Endothelial cell of umbilical vein (primary cell): ENCODE measurements at places on chromosomes 11 and 22. TPM values are rescaled to one million over a fixed set of nuclear protein-coding genes. Genes with fewer than 3 reads are reported as not detected.

DNA sequence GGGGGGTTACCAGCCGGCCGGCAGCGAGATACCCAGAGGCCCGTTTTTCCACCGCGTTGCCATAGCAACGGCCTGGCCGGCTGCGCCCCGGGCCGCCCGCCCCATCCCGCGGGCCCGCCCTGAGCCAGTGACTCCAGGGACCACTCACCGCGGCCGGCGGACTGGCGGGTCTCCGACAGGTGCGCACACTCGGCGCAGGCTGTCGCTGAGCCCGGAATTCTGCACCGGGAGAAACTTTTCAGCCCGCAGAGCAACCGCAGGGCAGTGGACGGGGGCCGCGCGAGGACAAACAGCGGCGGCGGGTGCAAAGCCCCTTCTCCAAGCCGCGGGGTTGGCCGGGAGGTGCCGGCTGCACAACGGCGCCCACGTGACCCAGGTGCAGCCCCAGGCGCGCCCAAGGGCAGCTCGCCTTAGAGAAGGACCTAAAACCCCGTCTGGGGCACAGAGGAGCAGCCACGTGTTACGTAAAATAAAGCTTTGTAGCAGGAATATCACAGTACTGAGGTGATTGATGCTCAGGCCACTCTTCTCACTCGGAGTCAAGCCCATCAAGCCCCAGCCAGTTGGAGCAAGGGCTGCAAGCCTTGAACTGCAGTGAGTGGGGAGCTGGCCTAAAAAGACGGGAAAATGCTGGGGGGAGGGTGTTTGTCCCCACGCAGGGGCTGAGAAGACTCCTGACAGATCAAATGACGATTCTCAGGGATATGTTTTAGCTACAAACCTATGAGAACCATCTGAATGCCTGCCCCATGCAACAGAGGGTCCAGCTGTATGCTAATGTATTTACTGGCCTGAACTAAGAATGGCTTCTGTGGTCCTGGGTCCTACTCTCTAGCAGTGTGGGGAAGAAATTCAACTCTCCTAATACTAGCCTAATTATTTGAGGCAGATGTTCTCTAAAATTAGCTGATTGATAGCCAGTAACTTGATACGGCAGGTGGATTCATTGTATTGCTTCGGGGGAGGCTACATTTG lies at the start of gene STK33:
STK33 (minus strand) TSS at position 294 of the 975 bp plus-strand sequence. CDS start 119,323 bp downstream, outside the sequence.
- no peak for DNase-seq

DNA sequence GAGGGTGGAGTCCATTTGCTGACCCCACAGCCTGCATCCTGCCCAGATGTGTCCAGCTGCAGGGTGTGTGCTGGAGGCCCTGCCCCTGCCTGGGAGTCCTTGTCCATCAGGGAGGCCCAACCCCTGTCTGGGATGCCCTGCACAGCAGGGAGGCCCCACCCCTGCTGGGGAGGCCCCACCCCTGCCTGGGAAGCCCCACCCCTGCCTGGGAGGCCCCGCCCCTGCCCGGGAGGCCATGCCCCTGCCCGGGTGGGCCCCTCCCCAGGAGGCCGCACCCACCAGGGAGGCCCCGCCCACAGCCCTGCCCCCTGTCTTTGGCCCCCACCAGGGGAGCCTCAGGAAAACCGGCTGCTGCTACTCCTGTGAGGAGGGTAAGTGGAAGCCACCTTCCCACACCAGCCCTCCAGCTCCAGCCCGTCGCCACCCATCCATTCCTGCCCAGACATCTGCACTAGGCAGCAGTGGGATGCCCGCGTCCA lies 37.2 kb downstream of the MUC5B start:
- no peak for DNase-seq

DNA sequence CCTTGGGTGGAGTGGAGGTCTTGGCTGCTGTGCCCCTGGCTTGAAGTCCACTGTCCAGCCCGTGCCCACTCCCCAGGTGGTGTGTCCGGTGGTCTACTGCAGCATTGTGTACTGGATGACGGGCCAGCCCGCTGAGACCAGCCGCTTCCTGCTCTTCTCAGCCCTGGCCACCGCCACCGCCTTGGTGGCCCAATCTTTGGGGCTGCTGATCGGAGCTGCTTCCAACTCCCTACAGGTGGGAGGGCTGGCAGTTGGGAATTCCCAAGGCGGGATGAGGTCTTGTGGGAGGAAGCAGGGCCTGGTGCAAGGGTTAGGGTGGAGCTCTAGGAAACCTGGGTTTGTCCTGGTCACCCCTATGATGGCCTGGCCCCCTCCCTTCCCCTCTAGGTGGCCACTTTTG lies 8.4 kb upstream of the NLRX1 start:
- DNase-seq, result no peak

GRCh38 chr11:121104312-121104762 lies 3.3 kb downstream of the TECTA start:
- no peak for DNase-seq

DNA sequence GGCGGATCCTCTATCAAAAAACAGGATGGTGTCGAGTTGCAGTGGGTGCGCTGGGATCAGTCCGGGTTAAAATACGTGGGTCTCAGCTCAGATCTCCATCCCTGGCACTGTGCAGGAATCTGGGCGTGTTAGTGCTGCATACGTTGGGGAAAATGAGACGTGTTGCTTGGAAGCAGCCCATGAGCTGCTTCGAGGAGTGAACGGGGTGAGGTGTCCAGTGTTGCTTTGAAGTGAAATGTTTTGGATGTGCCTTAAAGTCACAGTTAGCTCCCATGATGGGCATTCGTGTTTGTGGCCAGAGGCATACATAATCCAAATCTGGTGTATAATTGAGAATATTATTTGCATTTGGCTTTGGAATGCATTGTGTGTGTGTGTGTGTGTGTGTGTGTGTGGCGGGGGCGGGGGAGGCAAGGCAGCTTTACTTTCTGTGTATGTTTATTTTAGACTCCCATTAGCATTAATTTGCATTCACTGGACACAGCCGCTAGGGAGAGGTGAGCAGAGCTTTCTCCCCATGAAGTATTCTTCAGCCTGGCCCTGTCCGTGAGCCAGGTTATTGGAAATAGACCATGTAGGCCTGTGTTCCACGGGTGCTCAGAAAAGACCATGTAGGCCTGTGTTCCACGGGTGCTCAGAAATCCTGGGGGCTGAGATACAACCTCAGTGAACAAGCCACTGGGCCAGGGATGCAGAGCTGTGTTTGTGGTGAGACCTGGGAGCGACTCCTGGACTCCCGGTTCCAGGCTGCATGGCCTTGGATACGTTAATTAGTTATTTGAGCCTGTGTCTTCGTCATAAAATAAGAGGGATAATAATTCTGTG lies 134.6 kb downstream of the ST3GAL4 start:
- no peak for DNase-seq

GRCh38 chr22:49198705-49199084 lies 629.0 kb downstream of the BRD1 start:
- no peak for DNase-seq

DNA sequence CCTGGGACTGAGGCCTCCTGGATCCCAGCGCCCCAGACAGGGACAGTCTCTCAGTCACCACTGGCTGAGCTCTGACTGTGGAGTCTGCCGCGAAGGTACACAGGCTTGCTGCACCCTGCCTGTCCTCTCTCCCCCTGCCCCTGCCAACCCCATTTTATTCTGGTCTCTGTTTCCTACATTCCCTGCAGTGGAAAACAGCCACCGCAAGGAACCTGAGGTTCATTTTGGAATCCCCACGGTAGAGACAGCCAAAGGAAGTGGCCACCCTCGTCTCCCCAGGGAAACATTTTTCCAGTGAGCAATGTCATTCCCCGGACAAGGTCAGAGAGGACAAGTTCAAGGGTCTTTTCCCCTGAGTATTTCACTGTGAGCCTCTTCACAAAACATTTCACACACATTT lies 56.6 kb downstream of the FBXO7 start:
- no peak for DNase-seq

DNA sequence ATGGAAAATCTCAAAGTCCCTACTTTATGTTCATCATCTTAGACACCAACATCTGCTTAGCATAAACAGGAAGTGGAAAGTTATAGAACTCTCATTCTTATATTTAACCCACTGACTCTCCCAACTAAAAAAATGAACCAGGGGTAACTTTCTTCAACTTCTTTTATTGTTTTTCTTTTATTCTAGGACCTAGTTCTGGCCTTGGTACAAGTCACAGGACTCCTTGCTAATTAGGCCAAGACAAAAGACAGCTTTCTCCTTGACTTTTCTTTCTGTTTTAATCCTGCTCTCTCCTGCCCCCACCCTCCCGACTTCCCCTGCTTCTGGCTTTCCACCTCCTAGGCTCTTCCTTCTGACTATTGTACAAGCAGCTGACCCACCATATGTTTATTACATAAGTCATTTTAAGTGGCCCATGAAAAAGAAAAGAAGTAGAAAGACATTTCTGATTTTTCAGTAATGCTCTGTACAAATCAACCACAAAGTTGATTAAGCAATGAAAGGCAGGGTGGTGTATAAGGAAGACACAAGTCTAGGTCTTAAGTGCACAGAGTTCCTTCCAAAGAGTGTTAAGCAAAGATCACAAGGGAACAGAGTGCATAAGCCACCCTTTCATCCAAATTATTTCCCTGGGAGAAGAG lies 18.3 kb downstream of the JAML start:
- peak; percentile 85 for DNase-seq

EMID1 gene
- 0.56 and 0.75 TPM in 2 replicates for polyA plus RNA-seq

UBQLNL gene
- polyA plus RNA-seq, result 0.48 and 0.54 TPM in 2 replicates

GRCh38 chr22:44665115-44665514 lies 36.9 kb upstream of the PRR5 start:
- DNase-seq, result no peak

CTSF gene
- polyA plus RNA-seq, result 27.7 and 30.7 TPM in 2 replicates

DNA sequence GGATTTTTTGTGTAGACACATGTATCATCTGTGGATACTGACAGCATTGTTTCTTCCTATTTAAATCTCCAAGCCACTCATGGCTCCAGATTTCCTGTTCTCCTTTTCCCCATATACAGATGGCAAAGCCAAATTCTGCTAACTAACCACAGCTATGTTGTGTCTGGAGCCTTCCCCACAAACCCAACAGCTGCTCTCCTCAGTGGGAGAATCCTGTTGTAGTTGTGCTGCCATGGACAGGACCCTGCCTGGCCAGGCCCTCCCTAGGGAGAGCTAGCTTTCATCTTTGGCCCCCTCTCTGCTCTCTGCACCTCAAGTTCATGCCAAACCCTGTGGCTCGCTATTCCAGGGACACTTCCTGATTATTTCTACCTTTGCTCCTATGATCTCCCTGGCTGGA lies 106.4 kb upstream of the CCDC90B start:
- no peak for DNase-seq

GRCh38 chr11:67607507-67607906 lies 771 bp downstream of the NDUFV1 start:
- no peak for DNase-seq

- no peak for DNase-seq
These were observed 38.4 kb upstream of the KLHL35 start for GRCh38 chr11:75471176-75471973.

DNA sequence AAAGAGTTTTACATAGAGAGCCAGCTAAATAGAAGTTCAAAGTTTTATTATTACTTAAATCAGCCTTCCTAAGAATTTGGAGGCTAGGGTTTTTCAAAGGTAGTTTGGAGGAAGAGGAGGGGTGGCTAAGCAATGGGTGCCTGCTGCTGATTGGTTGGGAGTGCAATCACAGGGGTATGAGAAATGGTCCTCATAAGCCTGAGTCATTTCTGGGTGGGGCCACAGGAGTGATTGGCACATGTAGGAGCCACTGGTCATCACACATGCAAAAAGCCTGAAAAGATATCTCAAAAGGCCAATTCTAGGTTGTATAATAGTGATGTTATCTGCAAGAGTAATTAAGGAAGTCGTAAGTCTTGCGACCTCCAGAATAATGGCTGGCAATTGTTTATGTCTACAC lies 12.9 kb downstream of the OR51L1 start:
- DNase-seq, result no peak

DNA sequence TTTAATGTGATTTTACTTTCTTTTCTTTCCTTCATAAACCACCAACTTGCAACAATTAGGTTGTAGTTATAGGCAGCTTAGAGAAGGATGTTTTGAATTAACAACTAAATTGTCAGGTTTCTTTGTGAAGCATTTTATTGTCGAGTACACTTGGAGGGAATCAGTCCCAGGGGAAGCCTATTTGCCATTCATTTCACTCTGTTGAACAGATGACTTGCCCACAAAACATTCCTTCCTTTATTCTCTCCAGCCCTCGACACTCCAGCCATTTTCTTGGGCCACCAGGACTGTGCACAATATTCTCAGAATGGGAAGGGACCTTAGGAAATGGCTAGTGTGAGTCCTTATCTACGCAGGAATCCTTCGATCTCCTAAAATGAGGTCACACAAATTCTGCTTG lies 620.6 kb downstream of the SOX6 start:
- no peak for DNase-seq

GRCh38 chr11:63680834-63681320 lies 423 bp upstream of the RTN3 start:
- DNase-seq, result no peak

DNA sequence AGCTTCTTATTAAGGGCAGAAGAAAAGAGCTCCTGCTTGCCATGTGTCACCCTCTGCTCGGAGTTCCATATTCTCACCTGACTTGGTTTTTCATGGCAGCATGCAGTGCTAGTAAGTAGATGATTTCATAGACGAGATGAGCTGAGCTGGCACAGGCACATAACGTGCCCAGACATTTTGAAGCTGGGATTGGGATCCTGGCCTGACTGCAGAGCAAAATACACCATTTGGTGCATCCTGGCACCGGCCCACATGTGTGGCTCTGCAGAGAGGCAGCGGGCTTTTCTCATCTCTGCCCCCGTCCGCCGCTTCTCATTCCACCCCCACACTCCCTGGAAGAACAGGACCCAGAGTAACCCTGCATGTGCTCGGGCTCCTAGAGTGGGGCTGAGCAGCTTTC lies 24.8 kb downstream of the FAM118A start:
- no peak for DNase-seq
